ENCODE measurements at places on chromosomes 4 and X.

- DNase-seq = no peak
These were observed 36.6 kb upstream of the MBTPS2 start for GRCh38 chrX:21802839-21803238.

DNA sequence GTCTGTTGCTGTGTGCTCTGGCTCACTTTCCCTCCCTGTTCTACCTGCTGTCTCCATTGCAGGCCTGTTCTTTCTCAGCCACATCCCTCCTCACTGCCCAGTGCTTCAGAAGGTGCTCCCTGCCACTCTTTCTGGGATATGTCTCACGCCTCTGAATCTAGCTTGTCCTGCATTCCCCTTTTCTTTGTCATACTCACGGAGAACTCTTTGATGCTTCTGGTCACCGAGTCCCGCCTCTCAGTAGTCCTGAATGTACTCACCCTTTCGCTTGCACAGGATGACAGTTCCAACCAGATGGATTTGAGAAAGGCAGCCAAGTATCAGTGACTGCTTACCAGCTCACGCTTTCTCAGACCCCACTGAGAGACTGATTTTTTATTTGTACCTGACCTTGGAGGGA lies 65.2 kb upstream of the TLR2 start:
- DNase-seq = no peak

DNA sequence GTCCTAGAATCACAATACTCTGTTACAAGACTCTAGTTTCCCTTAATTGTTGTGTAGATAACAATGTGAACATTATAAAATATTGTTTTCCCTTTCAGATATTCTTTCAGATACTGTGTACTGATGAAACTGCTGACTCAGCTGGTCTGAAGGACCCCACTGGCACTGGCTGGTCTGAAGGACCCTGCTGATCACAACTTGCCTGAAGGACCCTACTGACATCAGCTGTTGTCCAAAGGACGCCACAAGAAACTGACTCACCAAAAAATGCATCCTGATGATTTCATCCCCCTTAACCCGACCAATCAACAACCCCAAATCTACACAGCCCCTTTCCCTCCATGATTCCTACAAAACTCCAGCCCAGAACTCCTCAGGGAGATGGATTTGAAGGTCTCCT lies 258.8 kb upstream of the GNPDA2 start:
- DNase-seq = no peak

GRCh38 chr4:77127215-77127614 lies 29.8 kb upstream of the CCNG2 start:
- DNase-seq = no peak

GRCh38 chr4:36388710-36389109 lies 107.3 kb downstream of the DTHD1 start:
- DNase-seq = no peak

- no peak for DNase-seq
These were observed 209.5 kb downstream of the PARM1 start for GRCh38 chr4:75142382-75142781.

DNA sequence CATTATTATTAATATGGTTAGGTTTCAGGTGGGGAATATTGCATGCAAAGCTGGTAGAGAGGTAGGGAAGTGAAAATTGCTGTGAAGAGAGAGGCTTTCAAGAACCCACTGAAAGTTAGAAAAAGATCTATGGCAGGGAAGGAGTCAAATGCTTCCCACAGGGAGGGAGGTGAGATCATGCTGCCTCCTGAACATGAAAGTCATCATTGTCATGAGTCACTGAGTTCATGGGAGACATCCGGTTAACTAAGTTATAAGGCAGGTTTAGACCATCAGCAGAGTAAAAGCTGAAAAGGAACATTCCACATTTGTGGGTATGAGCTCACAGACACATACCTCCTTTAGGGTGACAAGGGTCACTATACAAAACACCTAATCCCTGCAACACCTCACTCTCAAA lies 16.2 kb downstream of the GATB start:
- no peak for DNase-seq

DNA sequence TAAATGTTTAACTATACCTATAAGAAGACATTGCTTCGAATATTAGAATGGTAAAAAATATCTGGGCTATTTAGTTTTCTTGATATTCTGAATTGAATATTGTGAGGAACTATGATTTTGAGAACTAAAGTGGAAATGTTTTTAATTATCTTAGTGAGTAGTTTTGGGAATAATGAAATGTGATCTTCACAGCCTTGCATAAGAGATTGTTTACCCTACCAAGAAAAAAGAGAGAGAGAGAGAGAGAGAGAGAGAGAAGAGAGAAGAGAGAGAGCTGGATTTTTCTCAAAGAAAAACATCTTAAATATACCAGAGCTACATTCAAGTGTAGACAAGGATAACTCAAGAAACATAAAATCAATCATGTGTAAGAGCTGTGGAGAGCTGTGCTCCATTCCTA lies 148.7 kb upstream of the MAD2L1 start:
- DNase-seq = no peak

DNA sequence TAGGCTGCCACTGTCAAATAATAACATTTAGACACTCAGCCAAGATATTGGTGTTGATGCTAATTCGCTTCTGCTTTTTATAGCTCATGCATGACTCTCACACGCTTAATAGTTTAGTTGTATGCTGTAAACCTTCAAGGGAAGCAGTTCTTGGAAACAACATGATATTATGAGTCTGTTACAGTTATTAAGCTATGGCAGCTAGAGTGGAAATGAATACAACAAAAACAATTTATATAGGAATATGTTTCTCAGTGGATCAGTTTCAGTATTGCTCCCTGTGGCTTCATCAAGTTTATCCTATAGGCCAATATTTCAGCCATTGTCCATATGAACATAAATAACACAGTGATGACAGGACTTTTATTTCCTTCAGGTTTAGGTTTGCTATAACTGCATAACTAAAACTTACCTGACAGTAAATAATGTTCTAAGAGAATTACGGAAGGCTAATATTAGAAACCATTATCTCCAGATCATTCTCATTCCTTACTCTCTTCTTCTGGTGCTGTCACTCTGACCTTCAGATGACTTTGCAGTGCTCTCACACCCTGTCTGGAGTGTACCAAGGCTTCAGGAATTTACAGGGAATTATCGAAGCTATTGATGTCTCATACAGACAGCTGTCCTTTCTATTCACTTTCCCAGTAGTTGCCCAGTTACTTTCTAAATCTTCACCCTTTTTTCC lies 555.0 kb downstream of the ANKRD50 start:
- DNase-seq = no peak

GRCh38 chr4:38075370-38076152 lies 115.4 kb downstream of the PTTG2 start:
- DNase-seq = no peak

DNA sequence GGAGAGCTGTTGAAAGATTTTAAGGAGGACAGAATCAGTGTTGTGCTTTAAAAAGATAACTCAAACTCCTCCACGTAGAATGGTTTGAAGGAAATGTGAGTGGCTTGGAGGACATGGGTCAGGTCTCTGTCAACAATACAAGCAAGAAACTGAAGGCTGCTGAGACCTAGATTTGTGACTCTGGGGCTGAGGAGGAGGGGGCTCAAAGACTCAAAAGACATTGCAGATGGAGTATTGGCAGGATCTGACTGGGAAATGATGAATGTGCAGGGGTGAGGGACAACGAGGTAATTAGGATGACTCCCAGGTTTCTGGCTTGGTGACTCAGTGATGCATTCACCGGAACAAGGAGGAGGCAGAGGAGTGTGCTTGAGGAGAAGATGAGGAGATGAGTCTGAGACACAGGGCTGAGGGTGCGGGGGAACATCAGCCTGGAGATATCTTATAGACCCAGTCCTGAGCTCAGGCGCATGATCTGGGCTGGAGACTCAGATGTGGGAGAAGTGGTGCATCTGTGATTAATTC lies 3.3 kb upstream of the RPS4X start:
- no peak for DNase-seq

DNA sequence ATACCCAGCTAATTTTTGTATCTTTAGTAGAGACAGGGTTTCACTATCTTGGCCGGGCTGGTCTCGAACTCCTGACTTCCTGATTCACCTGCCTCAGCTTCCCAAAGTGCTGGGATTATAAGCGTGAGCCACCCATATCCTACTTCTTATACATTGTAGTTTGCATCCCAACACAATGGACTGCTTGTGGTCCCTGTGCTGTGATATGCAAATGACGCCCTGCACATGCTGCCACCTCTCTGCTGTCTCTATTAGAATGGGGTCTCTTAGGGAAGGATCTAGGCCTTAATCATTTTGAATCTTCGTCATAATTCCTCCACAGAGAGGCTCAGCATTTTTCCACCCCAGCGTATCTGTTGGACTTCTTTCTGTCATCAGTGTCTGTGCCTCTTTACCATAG lies 595.9 kb downstream of the ADGRL3 start:
- DNase-seq = no peak

DNA sequence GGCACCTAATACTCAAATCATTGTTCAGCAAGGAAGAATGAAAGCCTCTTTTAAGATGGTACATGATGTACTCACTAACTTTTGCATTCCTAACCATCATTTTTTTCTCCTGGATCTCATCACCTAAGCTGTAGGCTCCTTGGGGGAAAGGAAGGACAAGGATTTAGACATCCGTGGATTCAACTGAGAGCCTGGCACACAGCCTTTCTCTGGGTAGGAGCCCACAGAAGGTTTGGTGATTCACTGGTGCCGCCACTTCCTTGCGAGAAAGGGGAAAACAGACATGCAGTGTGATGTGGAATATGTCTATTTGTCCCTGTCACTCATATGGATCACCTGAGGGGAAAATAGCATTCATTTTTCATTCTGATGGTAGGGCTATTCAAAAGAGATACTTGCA lies 147.3 kb downstream of the PCDH7 start:
- no peak for DNase-seq

GRCh38 chr4:48347282-48347921 lies 6.1 kb downstream of the SLAIN2 start:
- no peak for DNase-seq

GRCh38 chrX:1502853-1503252 lies 34.1 kb downstream of the P2RY8 start:
- no peak for DNase-seq

DNA sequence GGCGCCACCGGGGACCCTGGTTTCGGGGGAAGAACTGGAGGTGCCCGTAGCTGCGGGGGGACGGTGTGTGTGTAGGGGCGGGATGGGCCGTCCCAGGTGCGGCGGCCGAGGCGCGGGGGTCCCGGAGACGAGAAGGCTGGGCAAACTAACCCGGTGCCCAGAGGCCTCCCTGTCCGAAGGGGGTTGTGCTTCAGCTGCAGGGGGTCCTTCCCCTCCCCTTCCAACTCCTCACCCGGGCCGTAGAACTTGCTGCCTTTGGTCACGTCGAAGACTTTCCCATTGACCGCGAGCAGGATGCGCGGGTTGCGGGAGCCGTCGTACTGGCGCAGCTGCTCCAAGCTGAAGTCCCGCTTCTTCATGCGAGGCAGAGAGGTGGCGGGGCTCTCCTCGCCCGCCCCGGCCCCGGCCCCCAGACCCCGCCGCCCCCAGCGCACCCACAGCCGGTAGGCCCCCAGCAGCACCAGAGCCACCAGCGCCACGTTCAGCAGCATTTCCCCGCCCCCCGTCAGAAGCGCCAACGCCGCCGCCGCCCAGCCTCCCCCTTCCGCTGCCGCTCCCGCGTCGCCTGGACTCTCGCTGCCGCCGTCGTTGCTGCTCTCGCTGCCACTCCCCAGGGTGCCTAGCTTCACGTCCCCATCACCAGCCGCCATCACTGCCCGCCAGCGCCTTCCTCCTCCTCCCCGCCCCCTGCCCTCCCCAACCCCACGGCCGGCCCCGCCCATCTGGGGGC lies at the start of gene PGRMC2:
PGRMC2 (minus strand) TSS at position 673 of the 730 bp plus-strand sequence; CDS start at position 650, 23 bp downstream.
- no peak for DNase-seq

DNA sequence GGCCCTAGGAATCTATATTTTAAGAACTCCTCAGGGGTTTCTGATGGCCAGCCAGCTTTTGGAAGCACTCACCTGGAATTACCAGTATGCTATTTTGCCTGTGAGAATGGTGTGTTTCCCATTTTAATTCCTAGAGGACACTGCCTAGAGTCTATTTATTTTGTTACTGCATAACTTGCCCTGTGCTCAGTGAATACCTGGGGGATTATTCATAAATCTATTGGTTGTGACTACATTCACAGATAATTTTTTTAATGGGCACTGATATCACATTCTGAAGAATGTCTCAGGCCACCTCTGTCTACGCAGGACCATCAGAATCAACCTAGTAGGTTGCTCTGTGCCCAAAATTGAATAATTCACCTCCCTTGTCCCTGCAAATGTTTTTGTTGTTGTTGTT lies 6.7 kb downstream of the ARL13A start:
- DNase-seq = no peak

- DNase-seq = no peak
These were observed 4.8 kb downstream of the CXCL3 start for GRCh38 chr4:74033739-74034138.

GRCh38 chr4:154471526-154472331 lies 19.9 kb downstream of the DCHS2 start:
- DNase-seq = no peak

DNA sequence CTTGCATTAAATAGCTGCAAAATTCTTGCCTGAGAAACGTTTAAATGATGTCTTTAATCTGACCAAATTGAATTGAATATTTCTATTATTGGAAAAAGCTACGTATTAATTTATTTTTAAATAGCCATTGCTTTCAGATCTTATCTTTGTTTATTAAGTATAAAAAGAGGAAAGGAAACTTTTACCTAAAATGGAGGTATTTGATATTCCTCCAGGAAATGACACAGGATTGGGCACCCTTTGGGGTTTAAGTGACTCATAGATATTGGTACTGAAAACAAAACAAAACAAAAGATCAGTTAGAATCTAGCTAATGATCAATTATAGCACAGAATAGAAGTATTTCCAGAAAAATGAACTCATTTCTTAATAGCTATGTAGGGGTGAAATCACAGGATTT lies 34.1 kb downstream of the PLS3 start:
- DNase-seq = no peak
